ENCODE measurements at places on chromosomes 3 and 15.

DNA sequence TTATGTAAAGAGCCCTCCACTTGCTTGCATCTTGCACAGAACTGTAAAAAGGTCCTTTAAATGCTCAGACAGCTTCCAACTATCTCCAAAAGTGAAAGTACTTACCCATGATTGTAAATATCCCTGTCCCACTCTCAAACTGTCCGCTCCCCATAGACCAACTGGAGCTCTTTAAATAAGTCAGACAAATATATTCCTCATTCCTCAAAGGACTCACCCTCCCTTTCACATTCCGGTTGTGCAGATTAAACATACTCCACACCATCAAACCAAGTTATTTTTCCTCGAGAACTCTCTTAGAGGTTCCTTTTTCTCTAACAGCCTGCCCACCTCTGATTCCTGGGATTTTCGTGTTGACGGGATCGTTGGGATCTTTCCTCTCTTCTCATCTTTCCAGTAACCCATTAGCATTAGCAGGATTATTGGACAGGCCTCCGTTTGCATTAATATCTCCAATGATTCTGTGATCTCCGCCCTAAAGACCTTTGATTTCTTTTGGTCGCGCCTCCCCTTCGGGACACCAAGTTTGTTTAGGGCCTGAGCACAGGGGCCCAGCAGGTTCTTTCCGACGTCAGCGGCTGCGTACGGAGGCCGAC is 763 bp downstream of the GOLGB1 start:
- no peak for DNase-seq

DNA sequence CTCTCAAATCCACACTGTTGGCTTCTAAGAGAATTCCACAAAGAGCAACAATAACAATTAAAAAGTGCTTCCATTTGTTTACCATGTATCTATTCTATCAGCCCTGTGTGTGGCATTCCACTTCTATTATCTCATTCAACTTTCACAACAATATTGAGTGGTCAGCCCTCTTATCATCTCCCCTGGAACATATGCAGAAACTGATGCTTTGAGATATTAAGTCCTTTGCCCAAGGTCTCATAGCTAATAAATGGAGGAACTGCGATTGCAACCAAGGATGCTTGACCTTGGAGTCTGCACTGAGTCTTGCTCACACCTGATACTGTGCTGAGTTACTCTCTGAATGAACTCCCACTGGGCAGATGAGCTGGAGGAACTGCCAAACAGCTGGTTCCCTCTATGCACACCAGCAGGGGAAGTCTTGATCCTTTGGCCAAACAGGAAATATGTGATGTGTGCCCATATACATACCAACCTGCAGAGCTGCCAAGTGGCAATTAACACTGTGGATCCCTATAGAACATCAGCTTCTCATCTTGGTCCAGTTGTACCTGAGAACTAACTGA is 144.7 kb upstream of the WNT5A start:
- DNase-seq: no peak

- DNase-seq: no peak
These were observed 10.3 kb downstream of the GTF2E1 start for GRCh38 chr3:120752865-120753264.

GRCh38 chr3:11996480-11996879 is 7.7 kb upstream of the SYN2 start:
- no peak for DNase-seq

GRCh38 chr15:48677821-48678220 is 32.3 kb upstream of the FBN1 start:
- no peak for DNase-seq

Measured in effector memory CD8-positive, alpha-beta T cell (primary cell).